ENCODE measurements at places on chromosomes 5 and 9.

- no peak for DNase-seq
Measured at GRCh38 chr5:10775646-10776045, 14.6 kb upstream of the DAP start.

GRCh38 chr9:129801504-129801903, 1.5 kb upstream of the TOR1B start:
- no peak for DNase-seq

GRCh38 chr5:147949711-147950573, 43.6 kb upstream of the C5orf46 start:
- DNase-seq = peak; percentile 18

DNA sequence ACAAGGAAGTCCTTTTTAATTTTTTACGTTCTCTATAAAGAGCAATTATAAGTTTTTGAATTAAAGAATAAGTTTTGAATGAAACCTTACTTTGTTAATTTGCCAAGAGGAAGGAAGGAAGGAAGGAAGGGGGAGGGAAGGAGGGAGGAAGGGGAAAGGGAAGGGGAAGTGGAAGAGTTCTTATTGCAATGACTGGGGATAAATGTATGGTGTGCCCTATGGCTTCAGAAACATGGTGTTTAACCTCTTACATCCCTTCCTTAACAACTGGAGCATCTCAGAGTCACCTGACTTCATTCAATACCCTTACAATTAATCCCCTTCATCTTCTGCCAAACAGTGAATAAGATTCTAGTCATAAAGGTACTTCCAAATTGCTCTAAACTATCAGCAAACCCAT, 16.0 kb downstream of the CEMIP2 start:
- DNase-seq = no peak

- DNase-seq = no peak
Measured at GRCh38 chr5:13081116-13081515, 863.4 kb downstream of the DNAH5 start.

DNA sequence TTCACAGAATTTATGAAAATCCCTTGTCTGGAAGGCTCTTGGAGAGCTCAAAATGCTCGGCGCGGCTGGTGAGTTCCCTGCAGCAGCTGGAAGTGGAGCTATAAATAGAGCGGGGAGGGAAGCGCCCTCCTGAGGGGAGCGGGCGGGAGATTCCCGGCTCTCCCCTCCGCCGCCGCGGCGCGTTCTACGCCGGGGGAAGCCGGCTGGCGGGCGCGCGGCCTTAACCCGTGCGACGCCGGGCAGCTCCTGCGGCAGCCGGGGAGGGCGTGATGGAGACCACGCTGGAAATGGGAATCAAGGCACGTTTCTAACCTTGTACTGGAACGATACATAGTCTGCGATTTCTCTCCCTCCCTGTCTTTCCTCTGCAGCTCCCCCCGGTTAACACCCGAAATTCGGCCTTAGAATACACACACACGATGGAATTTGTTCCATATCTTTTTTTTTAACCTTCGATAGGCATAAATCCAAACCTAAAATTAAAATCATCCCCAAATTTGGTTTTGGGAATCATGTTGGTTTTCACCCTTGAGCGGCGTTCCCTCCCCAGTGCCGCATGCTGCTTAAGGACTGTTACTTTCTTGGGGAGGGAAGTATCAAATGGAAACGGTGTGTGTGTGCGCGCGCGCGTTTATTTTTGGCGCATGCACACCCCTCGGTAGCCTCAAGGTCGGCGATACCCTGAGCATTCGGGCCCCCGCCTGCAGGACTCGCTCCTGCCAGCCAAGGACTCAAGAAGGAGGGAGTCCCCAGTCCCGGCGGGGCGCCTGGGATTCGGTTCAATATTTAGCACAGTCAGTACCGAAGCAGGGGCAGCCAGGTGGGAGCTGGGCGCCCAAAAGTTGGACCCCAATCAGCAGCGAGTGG, 306.3 kb upstream of the KCNN2 start:
- DNase-seq = peak; percentile 63

GRCh38 chr9:124663046-124663961, 107.8 kb downstream of the NR6A1 start:
- DNase-seq = no peak

- DNase-seq = no peak
Measured at GRCh38 chr5:78638973-78639669, 9.5 kb downstream of the LHFPL2 start.

- DNase-seq = no peak
Measured at GRCh38 chr5:9479990-9480389, 65.9 kb downstream of the SEMA5A start.

DNA sequence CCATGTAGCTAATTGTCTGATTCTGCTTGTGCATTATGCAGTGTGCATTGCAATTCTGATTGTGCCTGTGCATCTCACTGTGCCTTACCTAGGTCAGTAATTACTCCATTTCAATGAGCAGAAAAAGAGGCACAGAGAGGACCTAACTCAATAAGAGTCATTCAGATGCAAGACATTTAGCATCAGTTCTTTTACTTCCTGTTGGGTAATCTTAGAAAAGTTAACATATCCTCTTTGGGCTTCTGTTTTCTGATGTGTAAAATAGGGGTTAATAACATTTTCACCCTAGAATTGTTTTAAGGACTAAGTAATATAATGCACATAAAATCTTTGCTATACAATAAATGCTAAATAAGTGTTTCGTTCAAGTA, 7.0 kb upstream of the DCTN4 start:
- DNase-seq = no peak

DNA sequence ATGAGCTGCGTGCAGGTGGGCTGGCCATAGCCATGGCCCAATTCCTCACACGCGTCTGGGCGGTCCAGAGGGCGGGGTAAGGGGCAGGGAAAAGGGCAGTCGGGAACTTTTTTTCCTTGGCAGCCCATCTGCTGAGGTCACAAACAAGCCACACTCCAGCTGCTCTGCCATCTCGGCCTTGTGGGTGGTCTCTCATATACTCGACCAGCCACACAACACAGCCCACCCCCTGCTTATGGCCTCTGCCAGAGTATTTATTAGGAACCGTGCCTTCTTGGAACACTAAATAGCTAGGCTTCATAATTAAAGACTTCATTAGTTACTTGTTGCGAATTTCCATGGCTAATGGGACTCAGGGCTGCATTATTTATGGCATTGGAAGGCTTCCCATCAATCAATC, 98.5 kb upstream of the LHFPL2 start:
- no peak for DNase-seq

DNA sequence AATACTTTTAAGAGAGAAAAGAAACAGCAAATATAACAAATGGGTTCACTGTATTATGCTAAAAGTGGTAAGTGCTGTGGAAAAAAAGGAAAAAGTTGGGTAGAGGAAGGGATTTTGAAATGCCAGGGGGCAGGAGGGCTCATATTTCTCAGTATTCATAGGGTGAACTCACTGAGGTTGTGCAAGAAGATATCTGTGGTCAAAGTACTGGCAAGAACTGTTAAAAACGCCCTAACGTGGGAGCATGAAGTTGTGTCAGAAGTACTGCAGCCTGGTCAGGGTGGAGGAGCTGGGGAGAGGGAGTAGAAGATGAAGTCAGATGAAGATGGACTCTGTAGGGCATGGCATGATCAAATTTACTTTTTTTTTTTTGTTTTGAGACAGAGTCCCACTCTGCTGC, 31.2 kb upstream of the SLC28A3 start:
- DNase-seq = peak; percentile 63

GRCh38 chr5:148746826-148747535, 79.4 kb upstream of the ADRB2 start:
- peak; percentile 17 for DNase-seq

DNA sequence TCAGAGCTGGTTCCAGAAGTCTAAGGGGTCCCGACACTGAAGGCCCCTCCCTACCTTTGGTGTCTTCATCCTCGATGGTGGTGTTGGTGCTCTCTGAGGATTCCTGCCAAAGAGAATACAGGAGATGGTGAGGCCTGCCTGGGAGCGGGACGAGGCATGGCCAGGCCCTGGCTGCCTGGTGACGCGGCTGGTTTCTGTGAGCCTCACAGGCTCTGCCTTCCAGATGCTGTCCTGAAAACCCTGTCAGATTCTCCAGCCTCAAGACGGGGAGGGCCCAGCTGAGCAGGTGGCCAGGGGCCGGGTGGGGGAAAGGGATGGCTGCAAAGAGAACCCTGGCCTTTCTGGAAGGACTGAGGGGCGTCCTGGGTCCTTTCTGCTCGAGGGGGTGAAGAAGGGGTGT, 48.8 kb downstream of the SLC6A7 start:
- DNase-seq = no peak

Data from fibroblast of skin of right biceps (primary cell).